Anterior cingulate cortex (tissue), 58 donors: ENCODE measurements at places on chromosomes 16 and 17.

- DNase-seq, result no peak
Measured at GRCh38 chr16:87855852-87856715, 13.2 kb downstream of the SLC7A5 start.

- DNase-seq, result no peak
Measured at GRCh38 chr17:39244016-39244599, 18.4 kb upstream of the STAC2 start.

DNA sequence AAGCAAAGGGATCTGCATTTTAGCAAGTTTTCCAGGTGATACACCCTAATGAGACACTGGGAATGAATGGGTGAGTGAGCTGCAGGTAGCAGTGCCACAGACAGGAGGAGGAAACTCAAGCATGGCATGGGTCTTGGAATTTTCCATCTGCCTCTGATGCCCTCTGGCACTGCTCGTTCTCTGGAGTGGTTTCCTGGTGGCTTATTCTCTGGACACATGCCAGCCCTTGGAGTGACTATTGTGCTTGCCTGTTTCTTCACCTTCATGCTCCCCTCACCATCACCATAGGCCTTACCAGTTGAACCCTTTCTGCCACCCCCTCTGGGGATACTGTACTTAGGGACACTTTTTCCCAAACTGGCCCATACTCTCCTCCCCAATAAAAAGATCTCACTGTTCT is 1.6 kb downstream of the COASY start:
- DNase-seq, result no peak

- no peak for DNase-seq
Measured at GRCh38 chr16:88784074-88784855, 755 bp downstream of the PIEZO1 start.

- DNase-seq, result no peak
Measured at GRCh38 chr17:43665084-43665936, 3.6 kb upstream of the MEOX1 start.

GRCh38 chr17:17416007-17416399 is 60.8 kb upstream of the MED9 start:
- no peak for DNase-seq

DNA sequence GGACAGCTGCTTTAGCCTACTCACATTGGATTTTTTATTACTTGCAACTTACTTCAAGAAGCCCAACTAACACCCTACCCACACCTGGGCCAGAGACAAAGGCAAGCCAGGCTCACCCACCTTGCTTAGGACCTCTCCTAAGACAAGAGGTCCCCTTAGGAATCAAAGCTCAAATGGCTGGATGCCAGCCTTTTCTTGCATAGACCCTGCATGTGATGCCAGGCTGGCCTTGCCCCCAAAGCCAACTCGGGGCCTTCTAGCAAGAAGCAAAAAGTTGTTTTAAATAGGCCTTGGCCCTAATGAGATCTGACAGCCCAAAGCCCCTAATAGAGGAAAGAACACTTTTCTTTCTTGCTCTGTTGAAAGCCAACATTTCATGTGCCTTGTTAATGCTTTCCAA is 20.7 kb downstream of the GPRC5B start:
- no peak for DNase-seq

- no peak for DNase-seq
Measured at GRCh38 chr17:62882878-62883277, 74.8 kb upstream of the MARCHF10 start.

- DNase-seq, result no peak
Measured at GRCh38 chr16:57233944-57234706, 10.9 kb upstream of the ARL2BP start.

DNA sequence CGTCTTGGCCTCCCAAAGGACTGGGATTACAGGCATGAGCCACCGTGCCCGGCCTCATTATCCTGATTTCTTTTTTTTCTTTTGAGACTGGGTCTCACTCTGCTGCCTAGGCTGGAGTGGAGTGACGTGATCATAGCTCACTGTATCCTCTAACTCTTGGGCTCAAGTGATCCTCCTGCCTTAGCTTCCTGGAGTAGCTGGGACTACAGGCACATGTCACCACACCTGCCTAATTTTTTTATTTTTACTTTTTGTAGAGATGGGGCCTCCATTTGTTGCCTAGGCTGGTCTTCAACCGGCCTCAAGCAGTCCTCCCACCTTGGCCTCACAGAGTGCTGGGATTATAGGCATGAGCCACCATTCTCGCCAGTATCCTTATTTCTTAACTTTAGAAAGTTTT is 3.5 kb downstream of the TENT4B start:
- no peak for DNase-seq

DNA sequence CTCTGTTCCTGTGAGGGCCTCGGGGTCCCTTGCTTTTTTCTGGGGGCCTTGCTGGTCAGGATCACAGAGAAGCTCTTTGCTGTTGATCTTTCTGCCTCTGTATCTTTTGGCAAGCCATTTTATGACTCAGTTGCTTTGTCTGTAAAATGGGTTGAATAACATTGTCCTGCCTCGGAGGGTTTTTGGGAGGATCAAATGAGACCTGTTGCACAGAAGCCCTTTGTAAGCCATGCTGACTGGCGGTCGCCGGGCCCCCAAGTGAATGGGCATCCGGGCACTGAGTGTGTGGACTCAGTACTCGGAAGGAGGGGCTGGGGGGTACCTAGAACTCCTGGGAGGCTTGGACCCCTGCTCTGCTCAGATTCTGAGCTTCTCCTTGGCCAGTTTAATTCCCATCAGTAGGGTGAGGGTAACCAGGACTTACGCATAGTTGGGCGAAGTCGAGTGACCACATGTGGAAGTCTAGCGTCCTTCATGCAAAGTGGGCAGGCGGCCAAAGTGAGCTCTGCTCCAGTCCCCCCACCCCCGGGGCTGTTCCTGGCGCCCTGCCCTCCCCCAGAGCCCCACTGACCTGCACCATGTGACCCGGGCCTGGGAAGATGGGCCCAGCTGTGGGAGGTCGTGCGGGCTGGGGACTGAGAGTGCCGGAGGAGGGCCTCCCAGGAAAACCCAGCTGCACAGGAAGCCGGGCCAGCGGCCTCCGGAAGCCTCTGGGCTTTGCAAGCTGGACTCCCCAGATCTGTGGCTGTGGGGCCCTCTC is 284.0 kb downstream of the SEC14L1 start:
- peak; percentile 68 for DNase-seq

GRCh38 chr17:28405632-28406472 is at the start of gene SLC46A1:
TSS of gene SLC46A1 (minus strand) at chr17:28406212. CDS start at chr17:28406114, 98 bp downstream.
- DNase-seq, result peak; percentile 38

DNA sequence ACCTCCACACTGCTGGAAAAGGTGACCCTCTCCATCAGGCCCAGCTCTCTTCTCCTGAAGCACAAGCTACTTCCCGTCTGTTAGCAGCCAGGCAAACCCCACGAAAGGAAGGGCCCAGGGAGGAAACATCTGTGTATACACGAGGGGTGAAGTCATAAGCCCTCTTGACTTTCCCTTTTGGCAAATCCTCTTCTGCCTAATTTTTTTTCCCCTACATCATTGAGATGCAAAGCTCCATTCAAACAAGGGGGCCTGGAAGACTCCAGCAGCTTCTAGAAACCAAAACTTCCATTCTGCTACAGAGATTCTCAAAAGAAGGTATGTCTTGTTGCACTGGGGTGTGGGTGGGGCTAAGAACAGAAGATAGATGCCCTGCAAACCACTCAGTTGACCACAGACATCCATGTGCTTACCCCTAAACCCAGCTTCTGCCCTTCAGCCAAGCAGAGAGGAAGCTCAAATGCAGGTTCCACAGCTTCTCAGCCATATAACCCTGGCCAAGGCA is 145.6 kb upstream of the RCVRN start:
- DNase-seq, result peak; percentile 34

DNA sequence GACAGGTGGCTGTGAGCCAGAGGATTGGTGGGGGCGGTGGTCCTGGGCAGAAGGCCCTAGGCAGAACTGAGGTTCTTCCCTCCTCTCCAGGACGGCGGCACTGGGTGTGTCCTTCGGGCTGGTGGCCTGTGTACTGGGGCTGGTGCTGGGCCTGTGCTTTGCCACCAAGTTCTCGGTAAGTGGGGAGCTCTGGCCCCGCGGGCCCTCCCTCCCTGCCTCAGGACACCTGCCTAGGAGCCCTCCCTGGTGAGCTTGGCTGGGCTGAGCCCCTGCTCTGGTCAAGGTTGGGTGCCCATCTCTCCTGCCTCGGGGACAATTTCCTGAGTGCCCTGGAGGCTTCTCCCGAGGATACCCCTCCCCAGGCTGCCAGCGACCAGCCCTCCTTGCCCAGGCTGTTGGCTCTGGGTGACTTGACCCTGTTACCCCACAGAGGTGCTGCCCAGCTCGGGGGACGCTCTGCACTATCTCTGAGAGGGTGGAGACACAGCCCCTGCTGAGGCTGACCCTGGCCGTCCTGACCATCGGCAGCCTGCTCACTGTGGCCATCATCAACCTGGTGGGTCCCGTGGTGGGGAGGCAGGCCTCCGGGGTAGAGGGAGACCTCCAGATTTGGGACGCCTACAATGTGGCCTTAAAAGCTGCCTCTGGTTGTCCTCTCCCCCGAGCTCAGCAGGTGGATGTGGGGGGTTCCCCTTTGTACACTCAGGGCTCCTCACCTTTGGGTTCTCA is 42.0 kb downstream of the ADCY7 start:
- no peak for DNase-seq

DNA sequence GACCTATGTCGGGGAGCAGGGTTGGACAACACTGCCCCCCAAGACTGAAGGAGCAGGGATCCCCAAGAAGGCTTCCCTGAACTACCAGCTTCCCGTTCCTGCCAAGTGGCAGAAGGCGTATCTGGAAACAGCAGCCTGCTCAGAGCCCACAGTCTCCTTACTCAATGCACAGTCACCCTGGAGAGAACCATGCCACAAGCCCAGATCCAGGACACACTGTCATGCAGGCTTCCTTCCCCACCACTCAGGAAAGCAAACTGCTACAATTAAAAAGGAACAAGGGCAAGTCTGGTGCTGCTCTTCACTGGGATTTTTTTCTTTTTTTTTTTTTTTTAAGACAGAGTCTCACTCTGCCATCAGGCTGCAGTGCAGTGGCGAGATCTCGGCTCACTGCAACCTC is 8.2 kb downstream of the WDR45B start:
- DNase-seq, result no peak

DNA sequence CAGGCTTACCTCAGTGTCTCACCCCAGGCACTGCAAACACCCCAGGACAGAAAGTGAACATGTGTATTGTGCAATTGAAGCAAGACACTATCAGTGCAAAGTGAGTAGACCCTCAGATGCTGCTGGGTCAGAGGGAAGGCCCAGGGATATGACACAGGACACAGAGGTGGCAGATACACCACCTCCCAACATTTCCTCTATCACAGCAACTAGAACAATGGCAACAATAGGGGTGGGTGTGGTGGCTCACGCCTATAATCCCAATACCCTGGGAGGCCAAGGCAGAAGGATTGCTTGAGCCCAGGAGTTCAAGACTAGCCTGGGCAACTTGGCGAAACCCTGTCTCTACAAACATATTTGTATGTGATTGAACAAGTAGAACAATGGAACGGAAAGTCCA is 22.5 kb downstream of the MILR1 start:
- no peak for DNase-seq

DNA sequence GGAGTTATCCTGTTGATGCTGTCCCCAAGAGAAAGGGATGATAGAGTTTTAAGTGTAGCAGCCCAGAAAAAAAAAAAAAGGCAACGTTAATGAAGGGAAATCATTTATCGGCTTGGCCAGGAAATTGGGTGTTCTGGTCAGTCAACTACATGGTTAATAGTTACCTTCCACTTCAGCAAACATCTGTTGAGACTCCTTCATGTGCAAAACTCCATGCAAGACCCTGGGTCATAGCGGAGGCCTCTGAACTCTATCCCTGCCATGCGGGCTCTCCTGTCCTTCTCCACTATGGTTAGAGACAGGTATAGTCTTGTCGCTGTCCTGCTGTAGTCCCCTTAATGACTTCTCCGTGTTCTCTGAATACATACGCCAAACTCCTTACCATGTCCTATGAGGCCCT is 3.5 kb upstream of the LYRM9 start:
- DNase-seq, result no peak

GRCh38 chr16:21953541-21953902 is 361 bp downstream of the UQCRC2 start:
- no peak for DNase-seq

GRCh38 chr17:29190039-29190438 is 9.8 kb upstream of the MYO18A start:
- no peak for DNase-seq

- no peak for DNase-seq
Measured at GRCh38 chr16:49513040-49513439, 139.4 kb downstream of the C16orf78 start.

DNA sequence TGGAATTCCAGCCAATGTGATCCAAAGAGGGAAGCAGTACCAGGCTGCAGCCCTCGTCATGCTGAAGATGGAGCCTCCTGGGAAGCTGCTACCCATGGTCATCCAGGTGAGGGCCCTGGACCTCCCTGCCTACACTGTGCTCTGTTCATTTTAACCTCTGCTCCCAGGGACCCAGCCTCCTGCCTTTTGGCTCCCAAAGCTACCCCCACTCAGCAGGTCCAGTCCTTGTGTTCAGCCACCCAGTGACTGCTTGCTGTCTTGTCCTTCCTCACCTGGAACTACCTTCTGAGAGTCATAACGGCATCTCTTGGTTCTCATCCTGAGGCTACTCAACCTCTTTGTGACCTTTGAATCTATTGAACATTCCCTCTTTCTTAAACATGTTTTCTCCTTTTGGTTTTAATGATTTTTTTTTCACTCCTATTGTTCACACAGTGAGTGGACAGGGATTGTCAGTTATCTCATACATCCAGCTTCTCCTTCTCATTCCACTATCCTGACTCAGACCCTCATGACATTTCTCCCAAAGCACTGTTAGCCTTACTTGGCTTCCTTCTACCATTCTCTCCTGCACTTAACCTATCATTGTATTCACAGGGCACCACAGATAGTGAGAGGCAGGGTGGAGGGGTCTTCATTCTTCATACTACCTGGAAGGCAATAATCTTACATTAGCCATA is 53.3 kb downstream of the GOSR1 start:
- no peak for DNase-seq

DNA sequence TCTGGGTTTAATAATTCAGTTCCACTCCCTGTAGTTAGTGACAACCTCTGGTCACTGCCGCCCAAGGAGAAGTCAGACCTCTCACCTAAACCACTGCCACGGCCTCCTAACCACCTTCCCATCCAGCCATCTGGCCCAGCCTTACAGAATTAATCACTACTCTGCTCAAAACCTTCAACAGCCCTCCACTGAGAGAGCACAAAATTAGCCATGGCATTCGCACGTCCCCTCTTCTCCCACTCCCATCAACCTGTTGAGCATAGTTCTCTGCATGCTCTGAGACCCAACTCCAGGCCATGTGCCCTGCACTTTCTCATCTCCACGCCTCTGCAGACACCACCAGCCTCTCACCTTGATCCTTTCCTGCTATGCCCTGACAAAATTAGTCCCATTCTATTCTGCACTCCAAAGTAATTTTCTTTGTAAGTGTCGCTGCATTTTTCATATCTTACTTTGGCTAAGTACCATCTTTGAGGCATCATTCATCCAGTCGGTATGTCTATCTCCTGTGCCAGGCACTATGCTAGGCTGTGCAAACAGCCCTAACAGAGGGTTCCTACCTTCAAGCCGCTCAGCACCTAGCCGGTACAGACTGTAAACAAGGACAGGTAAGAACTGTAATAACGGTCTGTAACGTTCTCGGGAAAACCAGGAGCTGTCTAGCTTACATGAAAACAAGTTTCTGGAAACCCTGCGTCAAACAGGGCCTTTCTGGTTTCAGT is 963 bp downstream of the COPRS start:
- no peak for DNase-seq
